T follicular helper cell (primary cell): ENCODE measurements at places on chromosomes 7 and 10.

- no peak for DNase-seq
These were observed 8.3 kb downstream of the PSTK start for GRCh38 chr10:122988501-122988900.

DNA sequence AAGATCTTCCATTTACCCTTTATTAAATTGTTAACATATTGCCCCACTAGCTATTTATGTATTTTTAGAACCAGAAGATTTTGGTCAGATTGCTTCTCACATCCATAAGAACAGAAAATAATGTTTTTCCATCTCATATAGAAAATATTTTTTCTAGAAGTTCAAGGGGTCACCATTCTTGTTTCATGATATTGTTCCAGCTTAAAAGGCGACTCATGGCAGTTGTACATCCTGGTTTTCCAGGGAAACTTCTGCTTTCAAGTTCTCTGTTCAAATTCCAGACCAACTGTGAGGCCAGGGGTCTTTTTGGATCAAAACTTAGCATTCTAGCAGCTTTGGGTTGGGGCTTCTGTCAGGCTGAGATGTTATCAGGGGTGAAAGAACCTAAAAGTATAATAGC is 84.4 kb downstream of the LRRC4 start:
- no peak for DNase-seq

GRCh38 chr10:80090121-80090520 is 11.7 kb downstream of the TMEM254 start:
- DNase-seq = no peak

DNA sequence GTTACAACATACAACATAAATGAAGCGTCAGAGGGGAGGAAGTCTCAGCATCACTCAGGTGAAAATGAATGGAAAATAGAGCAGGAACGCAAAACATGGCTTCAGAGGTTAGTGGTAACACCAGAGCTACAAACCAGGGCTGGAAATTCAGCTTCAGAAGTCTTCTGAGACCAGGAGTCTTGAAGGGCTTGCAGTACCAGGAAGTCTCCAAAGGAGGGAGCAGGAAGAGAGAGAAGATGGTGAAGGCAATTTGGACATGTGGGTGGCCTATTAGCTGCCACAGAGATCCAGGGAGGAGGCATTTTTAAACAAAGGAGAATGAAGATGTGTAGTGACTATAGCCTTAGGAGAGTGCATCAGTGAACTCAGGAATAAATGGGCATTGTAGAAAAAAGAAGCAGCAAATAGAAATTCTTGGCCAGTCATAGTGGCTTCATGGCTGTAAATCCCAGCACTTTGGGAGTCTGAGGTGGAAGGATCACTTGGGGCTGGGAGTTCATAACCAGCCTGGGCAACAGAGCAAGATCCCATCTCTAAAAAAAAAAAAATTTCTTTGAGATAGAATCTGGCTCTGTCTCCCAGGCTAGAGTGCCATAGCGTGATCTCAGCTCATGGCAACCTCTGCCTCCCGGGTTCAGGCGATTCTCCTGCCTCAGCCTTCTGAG is 9.3 kb upstream of the TET1 start:
- no peak for DNase-seq

GRCh38 chr10:72334825-72335393 is 19.8 kb downstream of the DNAJB12 start:
- peak; percentile 75 for DNase-seq

DNA sequence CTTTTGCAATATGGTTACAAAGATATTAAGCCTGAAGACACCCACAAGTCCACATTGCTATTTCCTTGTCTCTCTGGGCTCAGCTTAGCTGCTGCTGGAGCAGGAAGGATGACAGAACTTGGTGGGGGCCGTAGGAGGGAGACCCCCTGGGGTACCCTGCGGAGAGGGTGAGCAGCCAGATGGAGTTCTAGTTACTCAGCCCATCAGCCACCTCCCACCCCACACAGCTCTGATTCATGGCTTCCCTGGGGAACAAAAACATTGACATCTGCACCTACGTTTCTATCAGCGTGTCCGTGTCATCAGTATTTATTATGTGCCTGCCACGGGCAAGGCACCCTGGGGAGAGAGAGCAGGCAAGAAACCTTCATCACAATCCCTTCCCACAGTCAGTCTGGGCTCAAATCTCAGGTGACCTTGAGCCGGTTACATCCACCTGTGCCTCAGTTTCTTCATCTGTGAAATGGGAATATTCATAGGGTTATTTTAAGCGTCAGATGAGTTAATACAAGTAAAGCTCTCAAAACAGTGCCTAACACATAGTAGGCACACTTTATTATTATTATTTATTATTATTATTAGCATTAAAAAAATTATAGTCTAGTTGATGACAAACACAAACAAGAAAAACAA is 131.5 kb downstream of the C10orf105 start:
- DNase-seq = no peak

GRCh38 chr10:70491614-70492013 is 13.0 kb downstream of the PALD1 start:
- DNase-seq = no peak

DNA sequence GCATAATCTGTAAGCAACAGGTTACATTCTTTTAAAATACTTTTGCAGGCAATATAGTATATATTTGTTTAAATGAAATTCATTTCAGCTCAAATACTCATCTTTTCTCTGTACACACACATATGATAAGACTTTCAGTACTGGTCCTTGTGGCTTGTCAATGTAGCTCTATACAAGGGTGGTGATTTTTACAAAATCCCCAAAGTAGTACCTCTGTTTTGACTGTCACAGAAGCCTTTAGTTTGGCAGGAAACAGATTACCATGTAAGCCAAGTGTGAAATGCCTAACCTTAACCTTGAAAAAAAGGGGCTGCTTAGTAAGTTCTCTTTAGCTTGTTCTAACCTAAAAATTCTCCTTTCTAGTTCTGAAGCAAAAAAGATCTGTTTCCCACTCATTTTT is 87.9 kb downstream of the KCND2 start:
- DNase-seq = no peak

DNA sequence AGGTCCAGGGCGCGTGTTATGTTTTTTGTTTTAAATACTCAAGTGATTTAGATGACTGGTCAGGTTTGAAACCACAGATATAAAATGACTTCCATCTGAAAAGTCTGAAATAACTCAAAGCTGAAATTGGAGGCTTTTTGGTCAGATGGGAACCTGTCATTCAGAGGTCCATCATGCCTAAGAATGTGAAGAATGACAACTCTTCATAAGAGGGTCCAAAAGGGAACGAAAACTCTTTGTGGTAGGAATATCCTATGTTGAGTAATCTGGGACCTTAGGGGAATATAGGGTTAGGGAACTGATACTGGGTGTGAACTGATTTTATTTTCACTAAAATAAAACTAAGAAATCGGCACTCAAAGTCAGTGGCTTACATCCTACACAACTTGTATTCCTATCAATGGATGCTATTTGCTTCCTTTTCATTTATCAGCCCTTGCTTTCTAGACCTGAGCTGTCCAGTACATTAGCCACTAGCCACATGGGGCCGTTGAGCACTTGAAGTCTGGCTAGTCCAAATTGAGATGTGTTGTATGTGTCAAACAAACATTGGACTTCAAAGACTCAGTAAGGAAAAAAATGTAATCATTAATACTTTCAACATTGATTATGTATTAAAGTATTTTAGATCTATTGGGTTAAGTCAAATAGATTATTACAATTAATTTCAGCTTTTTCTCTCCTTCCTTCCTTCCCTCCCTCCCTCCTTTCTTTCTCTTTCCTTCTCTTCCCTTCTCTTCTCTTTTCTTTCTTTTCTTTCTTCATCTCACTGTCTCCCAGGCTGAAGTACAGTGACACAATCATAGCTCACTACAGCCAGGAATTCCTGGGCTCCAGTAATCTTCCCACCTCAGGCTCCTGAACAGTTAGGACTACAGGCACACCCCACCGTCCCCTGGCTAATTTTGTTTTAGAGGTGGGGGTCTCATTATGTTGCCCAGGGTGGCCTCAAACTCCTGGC is 56.5 kb upstream of the KDM7A start:
- DNase-seq = no peak

- no peak for DNase-seq
These were observed 21.6 kb upstream of the WASL start for GRCh38 chr7:123770378-123770777.

DNA sequence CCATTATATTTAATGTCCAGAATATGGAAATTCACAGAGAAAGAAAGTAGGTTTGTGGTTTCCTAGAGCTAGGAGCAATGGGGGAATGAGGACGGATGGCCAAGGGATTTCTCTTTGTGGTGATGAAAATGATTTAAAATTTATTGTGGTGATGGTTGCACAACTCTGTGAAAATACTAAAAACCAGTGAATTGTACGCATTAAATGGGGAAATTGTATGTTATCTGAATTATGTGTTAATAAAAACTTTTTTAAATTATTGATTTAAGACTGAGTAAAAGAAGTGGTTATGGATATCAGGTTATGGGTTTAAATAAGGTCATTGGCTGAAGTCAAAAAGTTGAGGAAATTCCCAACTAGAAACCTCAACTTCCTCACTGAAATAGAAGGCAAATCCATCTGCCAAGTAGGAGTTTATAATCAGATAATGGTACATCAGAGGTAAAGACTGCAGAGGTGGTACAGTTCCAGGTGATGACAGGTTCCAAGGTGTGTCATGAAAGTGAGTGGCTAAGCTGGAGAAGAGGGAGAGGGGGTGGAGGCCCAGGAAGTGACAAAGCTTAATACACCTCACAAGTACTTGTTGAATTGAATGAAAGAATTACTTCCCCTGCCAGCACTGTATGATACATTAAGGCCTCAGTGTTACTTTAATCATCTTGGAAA is 68.9 kb upstream of the CCDC71L start:
- no peak for DNase-seq

DNA sequence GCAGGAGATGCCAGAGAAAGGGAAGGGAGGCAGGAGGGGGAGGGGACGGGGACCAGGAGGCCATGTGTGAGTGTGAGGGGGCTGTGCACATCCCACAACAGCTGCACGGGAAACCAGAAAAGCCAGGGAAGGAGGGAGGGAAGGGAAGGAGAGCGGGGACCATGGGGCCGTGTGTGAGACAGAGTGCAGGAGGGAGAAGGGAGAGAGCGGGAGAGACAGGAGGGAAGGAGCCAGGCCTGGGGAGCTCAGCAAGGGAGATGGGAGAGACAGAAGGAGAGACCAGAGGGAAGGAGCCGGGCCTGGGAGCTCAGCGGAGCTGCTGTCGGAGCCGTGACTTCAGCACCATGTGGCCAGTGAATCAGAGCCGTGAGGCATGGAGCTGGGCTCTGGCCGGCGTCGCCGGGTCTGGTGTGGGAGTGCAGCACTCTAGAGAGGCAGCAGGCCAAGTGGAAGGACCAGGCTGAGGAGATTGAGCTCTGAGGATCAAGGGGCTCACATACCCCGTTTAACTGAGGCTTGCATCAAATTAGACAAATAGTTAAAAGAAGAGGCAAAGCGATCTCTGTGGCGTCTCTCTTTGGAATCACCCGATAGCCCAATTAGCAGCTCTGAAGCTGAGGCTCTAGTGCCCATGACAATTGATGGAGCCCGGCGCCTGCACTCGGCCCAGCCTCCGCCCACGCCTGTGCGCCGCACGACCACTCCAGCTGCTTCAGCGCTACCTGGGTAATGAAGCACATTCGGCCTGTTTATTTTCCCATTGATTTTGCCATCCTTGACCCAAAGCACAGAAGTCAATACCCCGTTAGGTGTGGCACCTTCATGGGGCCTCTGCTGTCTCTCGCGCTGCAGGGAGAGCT is 150.4 kb downstream of the MAD1L1 start:
- DNase-seq = no peak

DNA sequence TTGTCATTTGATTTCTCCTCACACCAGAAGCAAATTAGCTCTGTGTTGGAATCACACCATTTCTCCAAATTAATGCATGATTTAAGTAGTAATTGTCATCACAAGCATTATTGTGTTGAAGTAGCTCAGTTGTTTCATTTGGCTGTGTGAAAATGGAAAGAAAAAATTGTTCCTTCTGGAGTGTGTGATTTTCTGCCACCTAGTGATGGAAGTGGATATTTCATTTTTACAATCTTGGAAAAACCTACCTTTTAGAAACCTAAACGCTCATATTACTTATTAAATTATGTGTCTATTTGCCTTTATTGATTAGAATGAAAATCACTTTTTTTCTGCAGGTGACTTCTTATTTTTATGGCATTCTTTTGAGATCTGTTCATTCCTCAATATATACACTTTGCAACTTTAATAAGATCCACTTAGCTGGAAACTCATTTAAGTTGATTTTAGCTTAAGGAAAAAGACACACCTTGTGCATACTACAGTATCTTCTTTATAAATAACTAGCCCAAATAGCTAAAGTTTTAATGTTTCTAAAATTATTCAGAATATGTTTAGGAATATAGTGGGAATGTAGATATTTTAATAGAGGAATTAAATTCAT is 50.0 kb downstream of the SRI start:
- no peak for DNase-seq

DNA sequence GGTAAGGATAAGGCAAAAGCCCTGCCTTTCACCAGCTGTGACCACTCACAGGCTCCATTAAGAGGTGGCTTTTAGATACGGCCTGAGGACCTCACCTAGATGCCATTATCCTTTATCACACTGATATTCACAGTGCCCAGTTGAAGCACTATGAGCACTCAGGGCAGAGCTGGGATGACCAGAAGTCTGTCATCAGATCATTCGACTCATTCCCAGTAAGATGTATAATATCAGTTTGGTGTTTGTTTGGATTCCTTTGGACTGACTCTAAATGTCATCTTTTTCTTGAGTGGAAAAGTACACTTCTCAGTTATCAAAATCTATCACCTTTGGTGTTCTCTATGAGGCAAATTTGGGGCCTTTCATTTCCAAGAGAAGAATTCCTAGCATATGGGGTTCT is 18.7 kb downstream of the CCDC136 start:
- no peak for DNase-seq

DNA sequence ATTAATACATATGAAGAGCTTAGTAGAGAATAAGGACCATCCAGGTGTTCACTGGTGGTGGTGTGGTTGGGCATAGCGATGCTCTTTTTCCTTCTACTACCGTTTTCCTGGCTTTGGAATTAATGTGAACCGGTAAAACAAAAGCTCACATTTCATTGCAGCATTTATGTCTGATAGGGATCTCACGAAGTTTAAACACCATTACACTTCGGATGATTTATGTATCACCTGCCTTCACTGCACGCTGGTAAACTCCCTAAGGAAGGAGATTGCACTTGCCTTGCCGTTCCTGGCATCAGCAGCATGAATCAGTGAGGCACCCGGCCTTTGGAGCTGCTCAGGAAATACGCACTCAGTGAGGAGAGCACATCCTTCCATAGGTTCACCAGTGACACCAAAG is 47.5 kb downstream of the WIPF3 start:
- DNase-seq = no peak

DNA sequence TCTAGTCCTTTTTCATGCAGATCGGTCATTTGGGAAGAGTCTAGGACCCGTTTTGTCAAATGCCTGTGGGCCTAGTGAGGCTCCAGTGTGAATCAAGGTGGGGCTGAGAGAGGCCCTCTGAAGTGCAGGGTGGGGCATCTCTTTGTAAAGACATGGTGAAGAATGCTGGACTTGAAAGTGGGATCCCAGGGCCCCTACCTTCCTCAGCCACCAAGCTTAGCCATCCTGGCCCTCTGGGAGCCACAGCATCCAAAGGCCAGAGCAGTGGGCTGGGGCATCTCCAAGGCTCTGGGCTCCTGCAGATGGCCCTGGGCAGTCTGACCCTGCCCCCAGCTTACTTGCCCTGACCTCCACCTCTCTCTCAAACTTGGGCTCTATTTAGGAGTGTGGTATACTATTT is 78.5 kb downstream of the ADCY1 start:
- DNase-seq = no peak

- DNase-seq = no peak
These were observed 70.0 kb downstream of the WAPL start for GRCh38 chr10:86451604-86451960.

GRCh38 chr10:23702977-23703414 is 264.1 kb downstream of the OTUD1 start:
- DNase-seq = peak; percentile 40

GRCh38 chr7:69282946-69283345 is 315.3 kb upstream of the AUTS2 start:
- DNase-seq = no peak
